Mammary epithelial cell (primary cell): ENCODE measurements at places on chromosomes 11 and 22. TPM values are rescaled to one million over a fixed set of nuclear protein-coding genes. Genes with fewer than 3 reads are reported as not detected.

PARVA gene
- polyA plus RNA-seq = 26.6 TPM

PGA5 gene
- polyA plus RNA-seq = not detected

VSIG2 gene
- polyA plus RNA-seq = not detected

UCP3 gene
- polyA plus RNA-seq = 0.28 TPM
